H1 (cell line): ENCODE measurements at places on chromosomes 1 and 21. TPM values are rescaled to one million over a fixed set of nuclear protein-coding genes. Genes with fewer than 3 reads are reported as not detected.

Gene UMODL1
- not detected in 2 replicates for total RNA-seq

Gene S100A14
- total RNA-seq, result 1.4 and 1.5 TPM in 2 replicates

Gene CASZ1
- 6.1 and 7.7 TPM in 2 replicates for total RNA-seq

Gene GUCA2B
- total RNA-seq, result not detected in 2 replicates

Gene DIO1
- not detected in 2 replicates for total RNA-seq

Gene SYT6
- 33.7 and 35.7 TPM in 2 replicates for total RNA-seq

Gene MAP1LC3C
- total RNA-seq, result 1.7 and 2.1 TPM in 2 replicates

Gene CFHR4
- total RNA-seq, result not detected in 2 replicates

Gene BGLAP
- total RNA-seq, result 0.78 and 1.2 TPM in 2 replicates

Gene HCRTR1
- total RNA-seq, result 0.35 and 0.44 TPM in 2 replicates
